Hair follicle dermal papilla cell (primary cell): ENCODE measurements at places on chromosomes 7 and 10. TPM values are rescaled to one million over a fixed set of nuclear protein-coding genes. Genes with fewer than 3 reads are reported as not detected.

The TRIM73 gene
- 0.24 and 1.1 TPM in 2 replicates for total RNA-seq

The SPDYE5 gene
- total RNA-seq, result 0.12 TPM in 1 of 2 replicates, not detected in the other

The CHAT gene
- total RNA-seq, result not detected in 2 replicates

The RET gene
- total RNA-seq, result 2.4 and 4.1 TPM in 2 replicates
